ENCODE measurements at places on chromosomes 13 and 19.

DNA sequence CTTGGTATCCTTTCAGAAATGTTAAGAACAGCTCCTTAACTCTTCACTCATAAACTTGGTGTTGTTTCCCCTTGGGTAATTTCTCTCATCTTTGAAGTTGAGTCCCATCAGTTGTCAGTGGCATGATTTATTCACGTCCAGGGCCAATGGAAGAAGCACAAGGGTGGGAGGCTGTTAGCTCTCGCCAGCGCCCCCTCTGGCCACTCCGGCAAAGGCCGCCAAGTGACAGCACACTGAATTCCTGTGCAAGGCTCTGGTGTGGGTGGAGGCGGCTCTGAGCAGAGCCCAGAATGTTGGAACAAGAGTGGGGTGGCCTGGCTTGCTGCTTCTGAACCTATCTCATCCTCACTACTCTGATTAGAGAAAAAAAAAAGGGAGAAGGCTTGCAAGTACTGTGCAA lies 13.1 kb upstream of the MEDAG start:
- DNase-seq, result no peak

DNA sequence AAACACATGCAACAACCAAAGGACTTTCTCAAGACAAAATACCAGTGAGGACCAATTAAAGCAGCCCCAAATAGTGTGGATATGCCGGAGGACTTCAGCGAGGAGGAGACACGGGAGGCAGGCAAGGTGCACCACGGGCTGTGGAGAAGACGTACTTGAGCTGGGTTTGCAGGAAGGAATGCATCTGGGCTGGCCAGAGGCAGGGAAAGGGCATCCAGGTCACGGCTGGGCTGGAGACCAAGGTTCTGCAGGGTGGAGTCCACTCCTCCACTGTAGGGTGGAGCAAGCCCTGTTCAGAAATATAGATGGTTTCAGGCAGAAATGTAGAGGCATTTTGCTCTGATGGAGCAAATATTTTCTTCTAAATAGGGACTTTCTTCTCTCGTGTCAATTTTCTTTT lies 36.6 kb upstream of the MEDAG start:
- no peak for DNase-seq

- DNase-seq, result peak; percentile 97
Measured at GRCh38 chr13:28753208-28753892, 34.6 kb upstream of the SLC46A3 start.

DNA sequence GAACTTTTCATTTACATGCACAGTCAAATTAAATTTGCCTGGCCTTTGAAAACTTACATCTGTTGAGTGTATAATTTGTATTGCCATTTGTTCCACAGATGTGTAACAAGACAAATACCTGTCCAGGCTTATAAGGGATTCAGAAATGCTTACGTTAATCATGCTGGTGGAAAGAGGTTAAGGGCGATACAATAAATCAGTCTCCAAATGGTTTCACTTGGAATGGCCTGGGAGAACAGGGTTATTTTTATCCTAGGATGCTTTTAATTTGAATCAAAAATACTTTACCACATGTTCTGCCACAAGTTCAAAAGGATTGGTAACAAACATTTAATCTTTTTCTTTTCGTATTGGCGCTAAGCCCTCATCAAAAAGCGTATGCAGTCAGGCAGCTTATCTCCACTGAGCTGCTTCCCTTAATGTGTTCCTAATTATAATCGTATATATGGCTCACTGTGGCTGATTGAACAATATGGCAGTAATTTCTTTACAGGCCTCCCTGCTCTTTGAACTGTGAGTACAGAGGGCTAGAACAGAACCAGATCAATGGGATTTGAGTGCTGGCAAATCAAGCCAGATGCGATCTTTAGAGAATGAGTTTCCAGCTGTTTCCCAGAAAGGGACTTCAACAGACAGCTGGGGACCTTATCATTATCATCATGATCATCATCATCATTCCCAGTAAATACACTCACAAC lies 425.7 kb downstream of the SPRY2 start:
- DNase-seq, result no peak

GRCh38 chr13:54637366-54637765 lies 1608.8 kb downstream of the OLFM4 start:
- peak; percentile 0 for DNase-seq

DNA sequence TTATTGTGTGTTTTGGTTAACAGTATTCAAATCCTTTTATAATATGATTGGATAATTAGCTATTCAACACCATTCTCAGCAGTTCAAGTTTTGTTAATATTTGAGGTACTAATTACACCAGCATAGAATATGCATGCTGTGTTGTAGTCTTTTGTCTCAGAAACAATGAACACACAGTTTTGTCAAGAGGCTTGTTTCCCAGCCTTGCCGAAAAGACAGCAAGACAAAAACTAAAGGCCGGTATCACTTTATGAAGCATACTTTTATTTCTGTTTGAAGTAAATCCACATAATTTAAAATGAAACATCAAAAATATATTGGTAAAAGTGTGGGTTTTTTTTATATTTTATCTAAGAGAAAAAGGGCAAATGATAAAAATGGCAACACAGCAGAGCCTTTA lies 7.5 kb downstream of the GPR180 start:
- no peak for DNase-seq

DNA sequence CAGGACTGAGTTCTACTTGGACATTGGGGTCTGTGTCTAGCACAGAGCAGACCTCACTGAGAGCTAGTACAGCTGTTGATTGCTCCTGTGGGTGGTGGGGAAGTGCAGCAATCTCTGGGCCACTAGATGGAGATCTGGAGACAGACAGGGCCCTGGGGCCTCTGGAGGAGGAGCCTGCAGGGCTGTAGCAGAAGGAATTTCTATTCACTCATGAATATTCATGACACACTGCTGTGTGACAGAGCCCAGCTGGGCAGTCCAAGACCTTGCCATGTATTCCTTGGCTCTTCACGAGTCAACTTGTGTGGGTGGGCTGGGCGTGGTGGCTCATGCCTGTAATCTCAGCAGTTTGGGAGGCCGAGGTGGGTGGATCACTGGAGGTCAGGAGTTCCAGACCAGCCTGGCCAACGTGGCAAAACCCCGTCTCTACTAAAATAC lies 37.5 kb downstream of the SUGP2 start:
- peak; percentile 79 for DNase-seq

GRCh38 chr19:54002495-54003315 lies 11.3 kb downstream of the CACNG6 start:
- DNase-seq, result no peak

DNA sequence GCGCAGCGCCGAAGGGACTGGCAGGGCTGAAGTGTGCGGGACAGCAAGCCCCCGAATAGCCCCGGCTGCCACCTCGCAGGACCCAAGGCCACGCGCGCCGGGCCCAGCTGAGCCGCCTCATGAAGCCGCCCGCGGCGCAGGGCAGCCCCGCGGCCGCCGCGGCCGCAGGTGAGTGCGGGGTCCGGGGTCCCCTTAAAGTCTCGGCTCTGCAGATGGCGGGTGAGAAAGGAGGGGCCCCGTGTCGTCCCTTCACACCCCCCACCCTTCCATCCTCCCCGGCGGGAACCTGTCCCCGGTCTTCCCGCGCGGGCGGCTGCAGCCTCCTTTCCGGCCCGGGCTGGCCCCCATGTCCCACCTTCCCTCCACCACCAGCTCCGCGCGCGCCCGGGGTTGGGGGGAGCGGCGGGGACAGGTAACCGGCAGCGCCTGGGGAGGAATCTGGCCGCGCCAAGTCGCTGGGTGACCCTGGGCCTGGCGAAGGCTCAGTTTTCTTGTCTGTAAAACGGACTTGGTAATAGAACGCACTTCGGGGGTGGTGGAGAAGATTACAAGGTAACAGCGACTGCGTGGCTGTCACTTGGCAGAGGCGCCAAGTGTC lies 338 bp downstream of the RGCC start:
- no peak for DNase-seq

- no peak for DNase-seq
Measured at GRCh38 chr13:97583907-97584497, 150.0 kb downstream of the RAP2A start.

DNA sequence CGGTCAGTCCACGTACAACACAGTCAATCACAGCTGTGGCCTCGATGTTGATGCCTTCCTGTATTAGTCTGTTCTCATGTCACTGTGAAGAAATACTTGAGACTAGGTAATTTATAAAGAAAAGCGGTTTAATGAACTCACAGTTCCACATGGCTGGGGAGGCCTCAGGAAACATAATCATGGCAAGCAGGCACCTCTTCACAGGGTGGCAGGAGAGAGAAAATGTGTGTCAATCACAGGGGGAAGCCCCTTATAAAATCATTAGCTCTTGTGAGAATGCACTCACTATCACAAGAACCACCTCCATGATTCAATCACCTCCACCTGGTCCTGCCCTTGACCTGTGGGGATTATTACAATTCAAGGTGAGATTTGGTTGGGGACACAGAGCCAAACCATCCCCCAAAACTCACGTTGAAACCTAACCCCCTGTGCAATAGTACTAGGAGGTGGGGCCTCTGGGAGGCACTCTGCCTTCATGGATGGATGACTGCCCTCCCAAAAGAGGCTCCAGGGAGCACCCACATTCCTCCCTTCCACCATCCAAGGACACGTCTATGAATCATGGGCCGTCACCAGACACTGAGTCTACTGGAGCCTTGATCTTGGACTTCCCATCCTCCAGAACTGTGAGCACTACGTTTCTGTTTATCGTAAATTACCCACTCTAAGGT lies 2.3 kb upstream of the PROZ start:
- DNase-seq, result no peak
